Cerebellar nuclear complex (tissue), 1 donor: ENCODE measurements at places on chromosomes 5 and 9.

DNA sequence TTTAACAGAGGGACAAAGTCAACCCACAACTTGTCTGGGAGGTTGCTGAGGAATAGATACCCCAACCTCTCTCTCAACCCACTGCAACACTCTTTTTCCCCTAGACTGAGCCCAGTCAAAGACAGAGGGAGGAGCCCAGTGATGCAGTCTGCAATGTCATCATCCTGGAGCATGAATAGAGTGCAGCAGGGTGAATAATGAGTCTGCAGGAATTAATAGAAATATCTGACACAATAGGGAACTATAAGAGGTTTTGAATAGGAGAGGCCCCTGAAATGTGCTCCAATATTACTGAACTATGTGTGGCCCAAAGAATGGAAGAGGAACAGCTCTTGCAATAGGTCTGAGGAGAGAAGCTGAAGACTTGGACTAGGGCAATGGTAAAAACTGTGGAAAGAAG, 59.1 kb downstream of the PDCD1LG2 start:
- no peak for DNase-seq

- no peak for DNase-seq
These were observed 74.1 kb upstream of the CCL21 start for GRCh38 chr9:34783951-34784487.

DNA sequence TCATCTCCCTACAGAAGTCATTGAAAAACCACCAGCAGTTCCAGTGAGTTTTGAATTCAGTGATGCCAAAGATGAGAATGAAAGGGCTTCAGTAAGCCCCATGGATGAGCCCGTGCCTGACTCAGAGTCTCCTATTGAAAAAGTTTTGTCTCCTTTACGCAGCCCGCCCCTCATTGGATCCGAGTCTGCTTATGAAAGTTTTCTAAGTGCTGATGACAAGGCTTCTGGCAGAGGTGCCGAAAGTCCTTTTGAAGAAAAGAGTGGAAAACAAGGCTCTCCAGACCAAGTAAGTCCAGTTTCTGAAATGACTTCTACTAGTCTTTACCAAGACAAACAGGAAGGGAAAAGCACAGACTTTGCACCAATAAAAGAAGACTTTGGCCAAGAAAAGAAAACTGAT, 90.1 kb downstream of the MAP1B start:
- no peak for DNase-seq

DNA sequence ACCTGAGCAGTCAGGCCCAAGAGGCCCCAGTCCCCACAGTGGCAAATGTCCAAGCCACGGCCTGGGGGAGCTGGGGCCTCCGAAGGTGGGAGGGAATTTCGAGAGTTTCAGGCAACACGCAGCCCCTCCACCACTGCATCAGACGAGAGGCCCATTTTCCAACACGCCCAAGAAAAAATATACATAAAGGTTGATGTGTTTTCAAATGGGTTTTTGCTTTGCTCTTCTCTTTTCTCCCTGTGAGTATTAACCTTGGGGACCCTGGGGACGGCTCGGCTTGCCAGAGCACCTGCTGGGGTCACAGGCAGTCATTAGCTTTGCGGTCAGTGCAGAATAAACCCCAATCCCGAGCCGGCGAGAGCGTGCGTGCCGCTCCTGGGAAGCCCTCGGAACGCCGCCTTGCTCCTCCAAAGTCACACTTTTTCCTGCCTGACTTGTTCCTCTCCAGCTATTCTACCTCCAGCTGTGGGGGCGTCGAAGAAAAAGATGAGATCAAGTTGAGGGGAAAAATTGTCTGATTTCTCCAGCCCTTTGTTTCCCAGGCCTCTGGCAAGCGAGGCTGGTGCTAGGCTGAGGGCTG, 31.5 kb downstream of the ASS1 start:
- no peak for DNase-seq

GRCh38 chr5:148730270-148730669, 75.9 kb upstream of the HTR4 start:
- DNase-seq = no peak

DNA sequence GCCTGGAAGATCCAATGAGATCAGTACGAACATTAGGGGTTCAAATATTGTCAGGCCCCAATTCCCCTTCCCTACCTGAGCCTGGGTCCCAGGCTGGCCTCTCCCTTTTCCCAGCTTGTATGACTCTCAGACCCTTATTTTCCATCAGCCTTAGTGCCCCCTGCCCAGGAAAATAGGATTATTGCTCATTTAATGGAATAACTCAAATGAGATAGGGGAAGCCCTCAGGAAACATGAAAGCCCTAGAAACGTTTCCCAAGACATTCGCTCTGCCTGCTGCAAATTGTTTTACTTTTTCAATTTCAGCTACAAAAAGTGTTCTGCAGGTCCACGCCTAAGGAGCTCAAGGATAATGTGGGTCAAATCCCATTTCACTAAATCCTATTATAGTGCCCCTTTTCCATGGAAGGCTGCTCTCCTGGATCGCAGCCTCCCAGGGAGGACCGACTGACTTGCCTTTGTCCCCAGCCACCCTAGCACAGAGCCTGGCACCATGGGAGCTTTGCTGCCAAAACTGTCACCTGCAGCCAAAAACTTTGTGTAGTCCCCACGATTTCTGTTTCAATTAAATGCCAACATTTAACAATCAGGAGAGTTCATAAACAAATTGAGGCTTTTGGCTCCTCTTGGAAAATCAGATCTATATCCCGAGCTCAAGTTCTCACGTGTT, 46.9 kb downstream of the THOC3 start:
- no peak for DNase-seq

DNA sequence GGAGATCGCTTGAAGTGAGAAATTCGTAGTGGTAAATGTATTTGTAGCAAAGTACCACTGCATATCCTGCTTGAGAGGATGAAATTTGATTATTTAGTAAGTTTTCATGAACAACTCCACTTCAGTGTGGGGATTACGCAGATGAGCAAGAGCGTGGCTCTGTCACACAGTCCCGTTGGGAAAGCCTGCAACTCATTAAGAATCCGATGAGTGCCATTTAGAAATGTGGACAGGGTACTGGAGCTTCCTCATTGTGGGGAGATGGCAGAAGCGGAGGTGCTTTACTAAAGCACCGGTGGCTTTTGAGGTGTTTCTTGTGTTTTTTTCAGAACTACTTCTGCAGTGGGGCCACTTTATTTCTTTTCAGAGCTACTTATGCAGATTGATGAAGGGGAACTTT, 1.4 kb downstream of the TJP2 start:
- DNase-seq = no peak
